ENCODE measurements at places on chromosomes 4 and X.
A peak's percentile ranks its signal among the peaks of the same experiment; 100 is the strongest.

- no peak for DNase-seq
These were observed 137.8 kb upstream of the CPEB2 start for GRCh38 chr4:14864365-14865030.

GRCh38 chrX:108198420-108198819 lies 106.8 kb downstream of the ATG4A start:
- DNase-seq: no peak

GRCh38 chrX:9341291-9342201 lies 123.3 kb upstream of the TBL1X start:
- peak; percentile 62 for DNase-seq

DNA sequence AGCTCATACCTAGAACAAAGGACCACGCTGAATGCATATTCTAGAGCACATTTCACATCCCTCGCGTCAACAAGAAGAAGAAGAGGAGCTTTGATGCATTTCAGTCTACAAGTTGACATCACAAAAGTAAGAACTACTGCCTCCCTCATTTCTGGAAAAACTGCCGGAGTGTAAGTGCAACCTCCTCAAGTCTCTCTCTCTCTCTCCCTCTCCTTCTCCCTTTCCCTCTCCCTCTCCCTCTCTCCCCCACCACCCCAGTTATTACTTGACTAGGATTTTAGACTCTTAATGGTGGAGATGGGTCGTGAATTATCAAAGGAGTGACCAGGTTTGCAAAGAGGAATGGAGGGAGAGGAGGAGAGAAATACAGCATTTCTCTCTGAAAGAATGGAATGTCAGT lies 1.4 kb upstream of the IRS4 start:
- no peak for DNase-seq

Measured in activated T-helper 9 cell treated with anti-CD3 and anti-CD28 coated beads, Interleukin-2, amount 50 U/mL, for 16 hours (primary cell).